ACHN (cell line): ENCODE measurements at places on chromosomes 2 and 18.

- no peak for DNase-seq
These were observed 30.9 kb downstream of the CENPO start for GRCh38 chr2:24824071-24824588.

GRCh38 chr2:86213699-86214502 is 14.6 kb downstream of the MRPL35 start:
- DNase-seq, result no peak

- DNase-seq, result no peak
These were observed 5.0 kb downstream of the SNED1 start for GRCh38 chr2:241003369-241003768.

DNA sequence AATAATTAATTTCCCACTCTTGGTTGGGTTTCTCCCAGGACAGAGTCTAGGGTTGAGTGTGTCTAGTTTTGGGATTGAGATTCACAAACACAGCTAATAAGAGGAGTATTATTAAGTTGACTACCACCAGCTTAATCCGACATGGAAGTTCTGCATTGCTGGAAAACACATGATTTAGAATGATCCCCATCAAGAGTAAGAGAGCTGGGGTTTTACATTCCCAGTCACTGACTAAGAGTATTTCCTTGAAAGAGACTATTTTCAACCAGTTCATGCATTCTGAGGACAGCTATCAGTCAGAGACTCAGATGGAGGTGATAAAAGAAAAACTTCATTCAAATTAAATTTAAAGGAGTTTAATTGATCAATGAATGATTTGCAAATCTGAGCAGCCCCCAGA is 334.6 kb upstream of the LRATD1 start:
- no peak for DNase-seq

GRCh38 chr18:29383311-29384273 is 1206.7 kb upstream of the CDH2 start:
- no peak for DNase-seq

- no peak for DNase-seq
These were observed 51.2 kb downstream of the CCDC148 start for GRCh38 chr2:158405341-158405740.

- DNase-seq, result no peak
These were observed 3.0 kb upstream of the OTX1 start for GRCh38 chr2:63047321-63048279.

GRCh38 chr18:76405280-76405679 is 89.8 kb downstream of the ZNF516 start:
- DNase-seq, result no peak
